Upper lobe of left lung (tissue), 6 donors: ENCODE measurements at places on chromosomes 3 and 15. TPM values are rescaled to one million over a fixed set of nuclear protein-coding genes. Genes with fewer than 3 reads are reported as not detected.

Gene ARIH2
- total RNA-seq, result 190 TPM

Gene ARHGAP11A
- 3.4 TPM for total RNA-seq

Gene ADCY5
- 23.0 TPM for total RNA-seq

Gene OR5K2
- not detected for total RNA-seq

DNA sequence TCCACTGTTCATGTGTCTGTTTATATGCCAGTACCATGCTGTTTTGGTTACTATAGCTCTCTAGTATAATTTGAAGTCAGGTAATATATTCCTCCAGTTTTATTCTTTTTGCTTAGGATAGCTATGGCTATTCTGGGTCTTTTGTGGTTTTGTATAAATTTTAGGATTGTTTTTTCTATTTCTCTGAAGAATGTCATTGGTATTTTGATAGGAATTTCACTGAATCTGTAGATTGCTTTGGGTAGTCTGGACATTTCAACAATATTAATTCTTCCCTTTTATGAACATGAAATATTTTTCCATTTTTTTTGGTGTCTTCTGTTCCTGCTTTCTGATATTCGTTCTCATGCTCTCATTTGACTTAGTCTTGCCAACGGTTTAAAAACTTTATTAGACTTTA, 39.6 kb downstream of the GREM1 start:
- DNase-seq, result no peak

DNA sequence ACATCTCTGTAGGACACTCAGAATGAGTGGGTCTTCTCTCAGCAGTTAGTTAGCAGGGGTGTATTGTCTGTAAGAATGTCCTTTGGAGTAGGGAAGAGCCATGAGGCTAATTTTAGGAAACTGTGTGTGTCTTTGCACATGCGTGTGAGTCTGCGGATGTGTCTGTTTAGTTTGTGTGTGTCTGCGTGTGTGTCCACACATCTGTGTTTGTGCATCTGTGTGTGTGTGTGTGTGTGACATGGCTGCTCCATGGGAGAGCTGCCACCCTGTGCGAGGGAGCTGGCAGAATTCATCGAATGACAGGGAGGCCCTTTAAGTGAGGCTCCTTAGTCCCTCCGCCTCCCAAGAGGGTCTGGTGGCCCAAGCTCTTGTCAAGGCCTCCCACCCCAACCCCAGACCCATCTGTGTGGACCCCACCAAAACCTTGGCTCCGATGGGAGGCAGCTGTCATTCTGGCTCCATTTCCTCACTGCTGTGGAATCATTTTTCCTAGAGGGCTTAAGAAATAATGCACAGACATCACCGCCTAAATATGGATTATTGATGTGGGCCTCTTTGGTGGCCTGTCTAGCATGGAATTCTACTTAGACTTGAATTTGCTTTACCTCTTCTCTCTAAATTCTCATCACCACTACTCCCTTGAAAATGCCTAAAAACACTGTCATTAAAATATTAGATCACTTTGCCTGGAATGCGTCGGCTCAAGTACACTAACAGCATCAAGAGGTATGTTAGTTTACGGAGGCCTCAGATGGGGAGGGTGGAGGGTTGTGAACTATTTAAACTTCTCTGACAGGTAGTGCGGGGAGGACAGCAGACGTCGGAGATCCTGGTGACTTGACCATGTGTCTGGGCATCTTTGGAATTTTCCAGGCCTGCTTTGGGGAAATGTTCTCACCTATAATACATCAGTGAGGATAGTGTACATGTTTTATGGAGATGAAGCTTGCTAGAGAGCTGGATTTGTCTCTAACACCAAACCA, 9.4 kb downstream of the ESYT3 start:
- no peak for DNase-seq

- no peak for DNase-seq
These were observed 168.1 kb downstream of the XXYLT1 start for GRCh38 chr3:195102609-195103467.

- DNase-seq, result no peak
These were observed 878 bp upstream of the TLR9 start for GRCh38 chr3:52226229-52226817.

DNA sequence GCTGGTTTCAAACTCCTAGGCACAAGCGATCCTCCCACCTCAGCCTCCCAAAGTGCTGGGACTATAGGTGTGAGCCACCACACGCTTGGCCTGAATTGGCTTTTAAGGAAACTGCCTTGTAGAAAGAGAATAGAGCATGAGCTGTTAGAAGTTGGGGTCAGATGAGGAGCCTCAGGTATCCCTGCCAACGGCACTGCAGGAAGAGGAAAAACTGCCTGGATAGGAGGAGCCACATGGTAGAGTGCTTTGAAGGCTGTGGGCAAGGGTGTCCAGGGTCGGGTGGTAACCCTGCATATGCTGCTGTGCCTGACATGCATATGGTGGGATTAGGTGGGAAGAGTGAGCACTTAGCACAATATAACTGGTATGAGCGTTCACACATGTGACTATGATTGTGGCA, 55.0 kb downstream of the BSN start:
- no peak for DNase-seq

GRCh38 chr3:53754325-53754724, 91.9 kb downstream of the CHDH start:
- DNase-seq, result no peak

DNA sequence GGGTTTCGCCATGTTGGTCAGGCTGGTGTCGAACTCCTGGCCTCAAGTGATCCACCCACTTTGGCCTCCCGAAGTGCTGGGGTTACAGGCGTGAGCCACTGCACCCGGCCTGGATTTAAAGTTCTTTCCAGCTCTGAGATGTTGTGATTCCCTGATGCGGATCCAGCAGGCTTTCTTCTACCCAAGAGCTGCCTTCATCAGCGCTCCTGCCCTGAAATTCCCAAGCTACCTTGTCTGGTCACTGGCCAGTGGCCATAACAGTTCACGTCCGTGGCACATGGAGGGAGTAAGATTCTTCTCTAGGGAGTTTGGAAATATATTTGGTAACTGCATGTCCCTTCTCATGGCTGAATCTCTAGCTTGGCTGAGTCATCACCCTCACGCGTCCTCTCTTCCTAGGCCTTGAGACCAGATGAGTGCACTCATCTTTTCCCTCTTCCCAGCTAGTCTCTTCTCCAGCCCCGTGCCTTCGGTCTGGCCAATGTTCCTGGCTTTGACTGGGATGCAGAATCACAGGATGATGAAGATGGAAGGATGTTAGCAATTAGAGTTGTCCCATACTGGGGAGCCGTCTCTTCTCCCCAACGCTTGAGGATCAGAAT, 29.8 kb upstream of the APOD start:
- DNase-seq, result no peak

GRCh38 chr15:74024687-74025086, 30.2 kb downstream of the PML start:
- DNase-seq, result no peak

- DNase-seq, result no peak
These were observed 29.4 kb upstream of the ATP8B4 start for GRCh38 chr15:50148362-50148963.

DNA sequence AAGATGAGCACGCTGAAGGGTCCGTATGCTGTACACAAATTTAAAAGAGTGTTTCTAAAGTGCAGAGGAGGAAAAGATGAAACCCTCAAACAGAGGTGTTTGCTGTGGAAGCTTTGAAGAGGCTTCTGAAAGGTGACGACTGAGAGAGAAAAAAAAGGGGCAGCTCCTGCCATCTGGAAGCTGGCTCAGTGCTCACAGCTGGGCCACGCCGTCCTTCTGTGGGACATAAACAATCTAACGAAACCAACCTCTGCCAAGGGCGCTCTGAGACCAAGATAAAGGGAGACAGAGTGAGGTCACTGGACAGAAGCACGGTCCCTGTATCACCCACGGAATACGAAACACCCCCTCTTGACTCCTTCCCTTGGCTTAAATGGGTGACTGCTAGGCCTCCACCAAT, 96.3 kb upstream of the SLC6A6 start:
- no peak for DNase-seq

- no peak for DNase-seq
These were observed 1005.8 kb upstream of the NR2F2 start for GRCh38 chr15:95324656-95325055.

DNA sequence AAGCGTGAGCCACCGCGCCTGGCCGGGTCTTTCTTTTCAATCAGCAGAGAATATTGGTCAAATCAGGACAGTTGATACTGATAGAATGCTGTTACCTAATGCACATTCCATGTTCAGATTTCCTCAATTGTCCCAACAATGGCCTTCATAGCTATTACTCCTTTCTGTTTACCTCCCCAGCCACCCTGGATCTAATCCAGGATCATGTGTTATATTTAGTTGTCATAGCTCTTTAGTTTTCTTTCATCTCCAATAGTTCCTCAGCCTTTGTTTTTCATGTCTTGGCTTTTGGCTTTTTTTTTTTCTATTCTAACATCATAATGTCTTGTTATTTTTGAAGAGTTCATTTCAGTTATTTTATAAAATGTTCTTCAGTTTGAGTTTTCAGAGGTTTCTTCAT, 14.6 kb downstream of the USP3 start:
- DNase-seq, result no peak
